ENCODE measurements at places on chromosomes 7 and 10.
A peak's percentile ranks its signal among the peaks of the same experiment; 100 is the strongest.

- peak; percentile 12 for DNase-seq
These were observed 61.5 kb upstream of the GDF10 start for GRCh38 chr10:47238331-47239095.

DNA sequence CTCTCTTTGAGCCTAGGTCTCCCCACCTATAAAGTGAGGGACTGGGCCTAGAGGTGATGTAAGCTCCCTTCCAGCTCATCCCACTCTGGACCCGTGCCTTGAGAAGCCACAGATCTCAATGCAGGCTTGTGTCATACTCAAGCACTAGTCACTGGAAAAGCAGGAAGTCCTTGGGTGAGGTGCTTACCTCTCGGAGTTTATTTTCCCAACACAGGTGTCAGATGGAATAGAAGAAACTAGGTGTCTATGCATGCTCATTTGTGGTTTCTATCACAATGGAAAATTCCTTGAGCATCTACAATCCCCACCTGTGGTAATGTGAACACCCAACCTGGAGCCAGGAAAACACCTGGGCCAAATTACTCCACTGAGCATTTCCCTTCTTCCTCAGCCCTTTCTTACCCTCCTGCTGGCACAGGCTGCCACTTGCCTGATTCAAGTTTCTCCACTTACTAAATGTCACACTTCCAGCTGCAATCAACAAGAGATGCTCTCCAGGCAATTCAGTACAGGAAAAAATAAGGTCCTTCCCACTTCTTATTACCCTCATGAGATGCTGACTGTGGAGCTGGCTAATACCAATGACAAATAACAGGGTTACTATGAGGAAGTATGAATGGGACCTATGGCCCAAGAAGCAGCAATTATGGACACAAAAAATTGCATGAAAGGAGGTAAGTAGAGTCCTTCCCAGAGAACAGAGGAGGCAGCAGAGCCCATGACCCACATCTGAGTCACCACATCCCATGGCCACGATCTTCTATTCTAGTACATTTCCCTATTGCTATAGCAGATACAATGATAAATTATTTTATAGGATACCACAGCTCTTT, 13.1 kb downstream of the LSM5 start:
- no peak for DNase-seq

DNA sequence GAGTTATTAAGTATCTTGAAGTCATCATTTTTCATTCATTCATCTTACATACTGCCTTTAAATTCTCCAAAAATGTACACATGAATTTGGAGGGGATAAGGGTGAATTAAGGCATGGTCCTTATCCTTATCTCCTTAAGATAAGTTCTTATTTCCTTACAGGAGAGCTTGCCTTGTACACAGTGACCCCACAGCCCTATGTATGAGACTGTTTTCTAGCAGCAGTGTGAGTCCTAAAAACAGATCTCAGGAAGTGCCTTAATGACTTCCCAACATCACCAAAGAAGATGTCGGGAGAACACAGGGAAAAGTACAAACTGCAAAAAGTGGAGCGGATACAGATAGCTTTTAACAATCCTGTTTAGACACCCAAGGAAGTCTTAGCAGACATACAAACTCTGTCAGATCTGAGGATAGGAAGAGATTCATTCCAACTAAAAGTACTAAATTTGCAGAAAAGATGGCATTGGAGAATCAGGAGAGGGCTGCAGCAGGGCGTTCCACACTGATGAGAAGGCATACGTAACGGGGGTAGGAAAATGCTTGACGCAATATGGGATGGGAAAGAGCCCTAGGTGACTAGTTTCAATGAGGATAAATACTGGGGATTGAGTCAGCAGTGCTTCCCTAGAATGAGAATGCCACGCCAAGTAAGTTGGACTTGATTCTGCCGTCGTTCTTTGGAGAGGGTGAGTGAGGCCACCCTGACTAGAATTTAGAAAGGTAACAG, 570.2 kb downstream of the PARD3 start:
- DNase-seq, result no peak

GRCh38 chr7:148702876-148703670, 4.4 kb downstream of the CUL1 start:
- DNase-seq, result no peak

DNA sequence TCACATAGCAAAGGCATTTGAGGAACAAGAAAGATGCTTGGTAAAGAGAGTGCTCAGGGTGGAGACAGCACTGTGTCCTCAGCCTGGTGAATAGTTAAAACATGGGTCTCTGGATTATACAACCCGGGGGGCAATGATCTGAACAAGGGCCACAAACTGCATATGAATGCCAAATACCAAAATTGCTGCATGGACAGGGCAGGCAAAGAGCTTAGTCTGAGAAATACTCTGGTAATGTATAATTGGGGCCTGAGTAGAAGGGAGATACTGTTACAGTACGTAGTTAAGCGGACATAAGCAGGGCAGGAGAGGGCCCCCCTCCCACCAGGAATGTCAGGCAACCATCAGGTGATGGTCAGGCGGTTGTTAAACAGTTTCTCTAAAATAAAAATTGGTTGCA, 99.3 kb upstream of the CDK1 start:
- no peak for DNase-seq

DNA sequence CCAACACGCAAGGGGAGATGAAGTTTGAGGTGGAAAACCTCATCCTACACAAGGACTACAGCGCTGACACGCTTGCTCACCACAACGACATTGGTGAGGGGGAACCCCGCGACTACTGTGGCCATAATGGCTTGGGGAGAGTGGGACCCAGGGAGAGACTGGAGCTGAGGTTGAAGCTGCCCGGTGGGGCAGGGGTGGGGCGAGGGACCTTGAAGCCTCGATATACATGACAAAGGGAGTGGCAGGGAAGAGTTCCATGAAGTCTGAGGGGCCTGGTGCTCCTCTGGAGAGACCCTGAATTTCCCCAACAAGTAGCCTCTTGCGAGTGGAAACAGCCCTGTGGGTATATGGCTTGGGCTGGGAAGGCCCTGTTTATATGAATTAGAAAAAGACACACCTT, 3.1 kb downstream of the PLAU start:
- no peak for DNase-seq

DNA sequence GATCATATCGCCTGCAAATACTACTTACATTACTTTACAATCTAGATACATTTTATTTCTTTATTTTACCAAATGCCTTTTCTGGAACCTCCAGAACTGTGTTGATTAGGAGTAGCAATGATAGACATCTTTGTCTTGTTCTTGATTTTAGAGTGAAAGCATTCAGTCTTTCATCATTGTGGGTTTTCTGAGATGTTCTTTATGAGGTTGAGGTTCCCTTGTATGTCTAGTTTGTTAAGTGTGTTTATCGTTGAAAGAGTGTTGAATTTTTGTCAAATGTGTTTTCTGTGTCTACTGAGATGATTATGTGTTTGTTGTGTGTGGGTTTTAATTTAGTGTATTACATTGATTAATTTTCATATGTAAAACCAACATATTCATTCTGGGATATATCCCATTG, 17.1 kb downstream of the SEPTIN7 start:
- DNase-seq, result no peak

DNA sequence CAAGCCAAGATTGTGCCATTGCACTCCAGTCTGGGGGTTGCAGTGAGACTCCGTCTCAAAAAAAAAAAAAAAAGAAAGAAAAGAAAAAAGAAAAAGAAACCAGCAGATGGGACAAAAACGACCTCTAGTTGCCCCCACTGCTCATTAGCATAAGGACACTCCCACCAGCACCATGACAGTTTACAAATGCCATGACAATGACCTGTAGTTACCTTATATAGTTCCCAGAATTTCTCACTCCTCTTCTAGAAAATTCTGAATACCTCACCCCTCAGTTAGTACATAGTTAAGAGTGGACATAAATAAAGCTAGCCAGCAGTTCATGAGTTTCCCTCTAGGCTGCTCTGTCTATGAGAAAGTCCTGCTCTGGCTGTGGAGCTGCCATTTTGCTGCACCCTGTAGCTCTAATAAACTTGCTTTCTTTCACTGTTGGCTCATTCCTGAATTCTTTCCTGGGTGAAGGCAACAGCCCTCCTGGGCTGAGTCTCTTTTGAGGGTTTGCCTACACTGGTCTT, 276.8 kb upstream of the AKR1E2 start:
- DNase-seq, result no peak

- no peak for DNase-seq
These were observed 269.5 kb upstream of the SLC26A5 start for GRCh38 chr7:103715376-103716120.

GRCh38 chr7:111933609-111934008, 272.6 kb downstream of the DOCK4 start:
- no peak for DNase-seq

DNA sequence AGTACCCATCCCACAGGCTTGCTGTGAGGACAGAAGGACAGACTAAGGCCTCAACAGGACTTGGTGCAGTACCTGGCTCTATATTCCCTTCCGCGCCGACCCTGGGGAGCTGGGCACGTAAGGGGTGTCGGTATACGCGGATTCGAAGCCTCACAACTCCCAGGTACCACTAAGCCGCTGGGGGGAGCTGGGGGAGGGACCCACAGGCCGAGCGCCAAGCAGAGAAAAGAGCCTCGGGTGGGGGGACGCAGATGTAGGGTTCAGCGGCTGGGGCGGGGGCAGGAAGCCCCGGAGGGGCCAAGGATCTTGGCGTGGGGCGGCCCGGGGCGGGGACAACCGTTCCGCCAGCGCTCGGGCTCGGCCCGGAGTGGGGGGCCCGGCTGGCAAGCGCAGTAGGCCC, 126.4 kb upstream of the ZNF746 start:
- DNase-seq, result no peak

DNA sequence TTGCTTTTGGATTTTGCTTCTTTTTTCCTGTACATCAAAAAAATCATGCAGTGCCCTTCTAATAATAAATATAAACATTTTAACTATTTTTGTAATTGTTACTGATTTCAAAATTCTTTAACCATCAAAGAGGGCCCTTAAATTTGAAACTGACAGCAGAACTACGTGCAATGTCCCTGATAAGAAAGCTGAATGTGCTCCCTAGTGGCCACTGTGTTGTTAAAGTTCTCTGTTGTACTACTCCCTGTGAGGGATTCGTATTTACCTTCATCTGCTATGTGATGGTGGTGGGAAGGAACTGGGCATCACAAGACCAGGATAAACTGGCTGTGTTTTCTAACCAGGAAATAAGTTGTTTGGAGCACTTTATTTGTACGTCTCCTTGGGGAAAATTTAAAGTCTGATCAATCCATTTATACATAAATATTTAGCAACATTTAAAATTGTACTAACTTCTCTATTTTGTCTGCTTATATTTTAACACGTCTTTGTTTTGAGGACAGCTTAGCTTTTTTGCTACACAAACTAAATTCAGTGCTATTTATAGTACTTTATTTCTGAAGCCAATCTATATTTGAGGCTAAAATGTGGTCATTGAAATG, 322.4 kb downstream of the HGF start:
- no peak for DNase-seq
